Fibroblast of upper back skin (primary cell): ENCODE measurements at places on chromosomes 5 and 9.

DNA sequence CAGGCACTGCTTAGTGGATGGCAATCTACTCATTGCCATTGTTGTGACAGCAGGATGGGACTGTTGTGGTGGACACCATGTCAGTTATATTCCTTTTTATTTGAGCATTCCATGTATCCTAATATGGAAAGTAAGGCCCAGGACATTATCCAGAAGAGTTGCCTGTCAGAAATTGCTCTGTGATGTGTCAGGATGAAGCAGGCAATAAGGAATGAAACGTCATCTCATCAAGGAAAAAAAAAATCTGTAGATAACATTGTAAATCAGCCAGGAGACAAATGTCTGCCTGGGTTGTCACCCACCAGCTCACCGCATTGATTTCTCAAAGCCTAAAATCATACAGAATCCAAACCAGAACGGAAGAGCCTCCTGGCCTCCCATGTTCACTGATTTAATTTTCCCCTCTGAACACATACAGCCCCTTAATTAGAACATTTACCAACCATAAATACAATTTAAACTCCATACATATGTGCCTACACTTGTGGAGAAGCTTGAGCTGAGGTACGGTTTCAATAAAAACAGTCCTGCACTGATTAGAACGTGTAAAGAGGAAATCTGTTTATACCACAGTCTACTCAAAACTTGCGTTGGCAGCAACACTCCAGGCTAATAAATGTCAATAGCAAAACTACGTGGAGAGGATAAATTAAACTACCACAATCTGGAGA lies 73.9 kb downstream of the FOXD1 start:
- peak; percentile 97 for DNase-seq

GRCh38 chr9:124914753-124915405 lies 26.0 kb downstream of the GOLGA1 start:
- no peak for DNase-seq

GRCh38 chr5:14244721-14245120 lies 101.6 kb downstream of the TRIO start:
- no peak for DNase-seq

GRCh38 chr9:86912210-86912609 lies 35.1 kb downstream of the GAS1 start:
- DNase-seq, result no peak

- no peak for DNase-seq
Measured at GRCh38 chr9:89536600-89536999, 38.7 kb upstream of the SEMA4D start.

- no peak for DNase-seq
Measured at GRCh38 chr9:78881295-78881694, 584.4 kb downstream of the PSAT1 start.

GRCh38 chr9:89638359-89638758 lies 33.5 kb downstream of the GADD45G start:
- DNase-seq, result no peak

- DNase-seq, result no peak
Measured at GRCh38 chr9:130549093-130549735, 30.2 kb upstream of the FUBP3 start.

- peak; percentile 35 for DNase-seq
Measured at GRCh38 chr9:2227144-2227867, 212.2 kb downstream of the SMARCA2 start.

GRCh38 chr5:154653764-154654485 lies 101.3 kb upstream of the LARP1 start:
- DNase-seq, result no peak

DNA sequence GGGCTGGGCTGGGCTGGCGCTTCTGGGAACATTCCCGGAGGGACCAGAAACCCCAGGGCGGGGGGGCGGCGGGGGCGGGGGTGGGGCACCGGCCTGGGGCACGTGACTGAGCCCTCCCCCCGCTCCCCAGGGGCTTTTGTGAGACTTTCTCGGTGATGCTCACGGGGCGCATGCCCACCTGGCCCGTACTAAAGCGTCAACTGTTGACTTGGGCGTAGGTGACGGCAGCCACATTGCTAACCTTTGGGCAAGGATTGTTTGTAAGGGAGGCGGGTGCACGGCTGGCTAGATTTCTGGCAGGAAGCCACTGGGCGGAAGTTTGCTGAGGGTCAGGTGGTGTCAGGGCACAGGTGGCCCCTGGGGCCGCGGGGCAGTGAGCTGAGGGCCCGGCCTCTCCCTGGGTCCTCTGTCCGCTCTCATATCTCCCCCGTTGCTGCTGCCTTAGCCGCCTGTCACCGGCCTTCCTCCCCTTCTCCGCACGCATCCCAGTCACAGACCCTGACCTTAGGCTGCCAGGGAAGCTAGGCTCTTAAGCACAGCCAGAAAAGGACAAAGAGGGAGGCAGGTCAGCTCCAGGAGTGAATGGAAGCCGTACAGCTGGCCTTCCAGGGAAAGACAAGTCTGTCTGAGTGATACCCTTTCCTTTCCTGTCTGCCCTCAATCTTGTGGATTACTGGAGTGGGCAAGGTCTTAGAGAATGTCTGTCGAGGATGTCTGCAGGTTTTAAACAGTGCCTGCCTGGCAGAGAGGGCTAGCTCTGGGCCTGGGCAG lies 812 bp downstream of the CACFD1 start:
- peak; percentile 31 for DNase-seq

DNA sequence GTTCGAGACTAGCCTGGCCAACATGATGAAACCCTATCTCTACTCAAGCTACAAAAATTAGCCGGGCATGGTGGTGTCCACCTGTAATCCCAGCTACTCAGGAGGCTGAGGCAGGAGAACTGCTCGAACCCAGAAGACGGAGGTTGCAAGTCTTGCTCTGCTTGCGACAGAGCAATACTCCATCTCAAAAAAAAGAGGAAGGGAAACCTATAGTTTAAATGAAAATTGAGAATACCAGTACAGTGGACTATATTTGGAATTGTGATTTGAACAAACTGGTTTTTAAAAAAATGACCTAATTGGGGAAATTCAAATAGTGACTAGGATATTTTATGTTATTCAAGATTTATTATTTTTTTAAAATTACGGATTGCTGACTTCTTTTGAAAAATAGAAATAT lies 33.2 kb downstream of the DIAPH1 start:
- DNase-seq, result no peak

DNA sequence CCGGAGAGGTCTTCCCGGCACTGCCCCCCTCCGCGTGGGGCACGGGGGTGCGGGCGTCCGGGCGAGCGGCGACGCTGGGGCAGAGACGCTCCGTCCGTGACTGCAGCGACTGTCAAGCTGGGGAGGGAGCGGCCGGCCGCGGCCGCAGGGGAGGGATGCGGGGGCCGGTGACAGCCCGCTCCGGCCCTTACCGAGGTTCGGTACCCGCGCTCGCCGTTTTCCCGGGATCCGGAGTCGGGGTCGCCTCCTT lies 400 bp downstream of the KDM4C start:
- no peak for DNase-seq

GRCh38 chr5:170317499-170317898 lies 19.9 kb upstream of the LCP2 start:
- DNase-seq, result no peak

DNA sequence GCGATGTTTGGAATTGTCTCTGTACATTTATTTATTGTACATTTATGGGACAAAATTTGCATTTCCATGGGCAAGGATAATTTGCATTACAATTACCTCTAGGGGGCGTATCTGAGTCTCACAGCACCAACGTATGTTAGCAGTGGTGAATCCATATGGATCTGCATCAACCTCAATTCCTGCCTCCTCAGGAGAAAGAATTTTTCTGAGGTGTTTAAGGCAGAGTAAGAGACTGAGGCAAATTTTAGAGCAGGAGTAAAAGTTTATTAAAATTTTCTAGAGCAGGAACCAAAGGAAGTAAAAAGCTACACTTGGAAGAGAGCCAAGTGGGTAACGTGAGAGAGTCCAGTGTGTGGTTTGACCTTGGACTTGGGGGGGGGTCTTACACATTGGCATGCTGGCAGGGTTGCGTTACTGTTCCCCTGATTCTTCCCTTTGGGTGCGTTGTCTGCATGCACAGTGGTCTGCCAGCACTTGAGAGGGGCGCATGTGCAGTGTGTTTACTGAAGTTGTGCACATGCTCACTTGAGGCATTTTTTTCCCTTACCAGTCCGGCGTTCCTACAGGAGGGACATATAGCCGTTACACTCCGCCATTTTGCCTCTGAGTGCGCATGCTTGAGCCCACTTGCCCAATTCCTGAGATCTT lies 21.0 kb upstream of the RAB14 start:
- peak; percentile 69 for DNase-seq

GRCh38 chr5:157761690-157762621 lies 18.4 kb downstream of the LSM11 start:
- peak; percentile 71 for DNase-seq

- no peak for DNase-seq
Measured at GRCh38 chr9:77427256-77427927, 220.7 kb downstream of the GNA14 start.

DNA sequence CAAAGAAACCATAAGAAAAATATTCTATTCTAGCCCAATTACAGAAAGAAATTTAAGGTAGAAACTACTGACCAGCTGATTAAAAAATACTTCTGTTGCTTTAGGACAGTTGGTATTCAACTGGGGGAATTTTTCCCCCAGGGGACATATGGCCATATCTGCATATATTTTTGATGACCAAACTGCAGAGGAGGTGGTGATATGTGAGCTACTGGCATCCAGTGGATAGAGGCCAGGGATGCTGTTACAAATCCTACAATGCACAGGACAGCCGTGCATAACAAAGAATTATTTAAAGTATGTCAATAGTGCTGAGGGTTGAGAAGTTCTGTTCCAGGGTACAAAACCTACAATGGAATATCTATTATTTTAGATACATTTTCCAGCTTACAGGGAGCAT lies 24.0 kb downstream of the ZFR start:
- peak; percentile 67 for DNase-seq

GRCh38 chr9:74872619-74873233 lies 15.0 kb downstream of the TRPM6 start:
- no peak for DNase-seq

GRCh38 chr9:133226219-133227171 lies 17.4 kb upstream of the OBP2B start:
- DNase-seq, result no peak

- DNase-seq, result no peak
Measured at GRCh38 chr9:128885798-128886197, 3.9 kb downstream of the LRRC8A start.

GRCh38 chr9:135812961-135813360 lies 94.4 kb downstream of the CAMSAP1 start:
- DNase-seq, result no peak

DNA sequence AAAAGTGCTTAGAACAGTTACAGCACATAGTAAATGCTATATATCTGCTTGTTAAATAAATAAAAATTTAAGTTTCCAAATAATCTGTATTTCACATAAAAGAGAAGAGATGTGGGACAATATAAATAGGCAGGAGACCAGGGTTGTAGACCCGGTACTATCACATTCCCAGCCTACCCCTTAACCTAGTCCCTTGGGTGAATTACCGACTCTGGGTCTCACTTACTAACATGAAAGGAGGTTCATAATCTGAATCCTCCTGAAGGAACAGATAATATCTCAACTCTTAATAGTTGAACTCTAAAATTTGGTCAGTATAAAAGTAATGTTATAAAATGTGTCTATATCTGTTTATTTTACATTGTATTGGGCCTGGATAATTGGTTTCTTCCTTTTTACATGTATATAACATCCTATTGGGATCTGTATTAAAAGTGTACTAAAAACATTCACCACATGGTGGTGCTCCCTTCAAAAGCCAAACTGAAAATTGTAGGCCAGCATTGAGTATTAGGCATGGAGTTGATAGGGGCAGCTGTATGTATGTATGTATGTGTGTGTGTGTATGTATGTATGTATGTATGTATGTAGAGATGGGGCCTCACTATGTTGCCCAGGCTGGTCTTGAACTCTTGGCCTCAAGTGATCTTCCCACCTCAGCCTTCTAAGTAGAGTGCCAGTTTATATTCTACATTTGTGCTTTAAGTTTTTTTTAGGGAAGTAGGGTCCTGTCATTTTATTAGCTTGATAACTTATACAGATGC lies 64.2 kb upstream of the ABL1 start:
- DNase-seq, result peak; percentile 80

DNA sequence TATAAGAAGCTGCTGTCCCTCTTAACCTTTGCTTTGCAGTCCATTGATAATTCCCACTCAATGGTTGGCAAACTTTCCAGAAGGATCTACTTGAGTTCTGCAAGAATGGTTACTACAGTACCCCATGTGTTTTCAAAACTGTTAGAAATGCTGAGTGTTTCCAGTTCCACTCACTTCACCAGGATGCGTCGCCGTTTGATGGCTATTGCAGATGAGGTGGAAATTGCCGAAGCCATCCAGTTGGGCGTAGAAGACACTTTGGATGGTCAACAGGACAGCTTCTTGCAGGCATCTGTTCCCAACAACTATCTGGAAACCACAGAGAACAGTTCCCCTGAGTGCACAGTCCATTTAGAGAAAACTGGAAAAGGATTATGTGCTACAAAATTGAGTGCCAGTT lies 27.8 kb upstream of the SETD9 start:
- no peak for DNase-seq
